ACHN (cell line): ENCODE measurements at places on chromosomes 1 and 21.

- DNase-seq: no peak
These were observed 36.8 kb upstream of the BMP8B start for GRCh38 chr1:39825432-39825941.

- DNase-seq: no peak
These were observed 34.5 kb downstream of the LRRN2 start for GRCh38 chr1:204650911-204651570.

DNA sequence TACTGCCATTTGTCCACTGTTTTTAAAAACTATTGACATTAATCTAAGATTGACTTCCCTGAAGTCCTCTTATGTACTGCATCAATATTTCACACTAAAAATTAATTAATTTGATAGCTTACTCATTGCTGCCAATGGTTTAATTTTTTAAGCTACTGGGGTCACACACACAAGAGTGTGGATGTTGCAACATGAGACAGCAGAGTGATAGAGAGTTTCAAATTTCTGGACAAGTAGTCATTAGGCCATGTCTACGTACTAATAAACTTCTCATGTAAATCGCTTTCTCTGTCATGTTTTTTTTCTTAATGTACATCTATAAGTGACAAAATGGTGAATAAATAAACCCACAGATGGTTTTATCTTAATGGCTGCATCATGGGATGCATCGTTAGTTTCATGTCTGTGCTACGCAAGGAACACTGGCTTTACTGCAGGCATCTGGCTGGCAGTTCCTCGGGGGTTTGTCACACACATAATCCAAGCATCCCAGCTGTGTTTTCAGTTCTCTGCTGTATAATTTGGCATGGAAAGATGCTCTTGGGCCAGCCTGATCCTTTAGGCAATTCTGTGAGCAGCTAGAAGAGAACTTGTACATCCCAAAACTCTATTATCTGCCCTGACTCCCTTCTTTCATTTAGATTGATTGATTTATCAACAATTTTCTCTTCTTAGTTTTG, 16.4 kb upstream of the CHODL start:
- DNase-seq: no peak

DNA sequence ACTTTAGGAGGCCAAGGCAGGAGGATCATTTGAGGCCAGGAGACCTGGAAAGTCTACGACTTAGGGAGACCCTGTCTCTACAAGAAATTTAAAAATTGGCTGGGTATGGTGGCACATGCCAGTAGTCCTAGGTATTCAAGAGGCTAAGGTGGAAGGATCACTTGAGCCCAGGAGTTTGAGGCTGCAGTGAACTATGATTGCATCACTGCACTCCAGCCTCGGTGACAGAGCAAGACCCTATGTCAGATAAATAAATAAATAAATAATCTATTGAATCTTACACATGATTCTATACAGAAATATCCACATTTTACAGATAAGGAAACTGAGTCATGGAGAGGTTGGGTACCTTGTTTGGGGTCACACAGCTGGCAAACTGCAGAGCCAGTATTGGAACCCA, 89.1 kb downstream of the MAN1C1 start:
- DNase-seq: no peak

- DNase-seq: no peak
These were observed 102.3 kb upstream of the TIAM1 start for GRCh38 chr21:31446226-31446855.

DNA sequence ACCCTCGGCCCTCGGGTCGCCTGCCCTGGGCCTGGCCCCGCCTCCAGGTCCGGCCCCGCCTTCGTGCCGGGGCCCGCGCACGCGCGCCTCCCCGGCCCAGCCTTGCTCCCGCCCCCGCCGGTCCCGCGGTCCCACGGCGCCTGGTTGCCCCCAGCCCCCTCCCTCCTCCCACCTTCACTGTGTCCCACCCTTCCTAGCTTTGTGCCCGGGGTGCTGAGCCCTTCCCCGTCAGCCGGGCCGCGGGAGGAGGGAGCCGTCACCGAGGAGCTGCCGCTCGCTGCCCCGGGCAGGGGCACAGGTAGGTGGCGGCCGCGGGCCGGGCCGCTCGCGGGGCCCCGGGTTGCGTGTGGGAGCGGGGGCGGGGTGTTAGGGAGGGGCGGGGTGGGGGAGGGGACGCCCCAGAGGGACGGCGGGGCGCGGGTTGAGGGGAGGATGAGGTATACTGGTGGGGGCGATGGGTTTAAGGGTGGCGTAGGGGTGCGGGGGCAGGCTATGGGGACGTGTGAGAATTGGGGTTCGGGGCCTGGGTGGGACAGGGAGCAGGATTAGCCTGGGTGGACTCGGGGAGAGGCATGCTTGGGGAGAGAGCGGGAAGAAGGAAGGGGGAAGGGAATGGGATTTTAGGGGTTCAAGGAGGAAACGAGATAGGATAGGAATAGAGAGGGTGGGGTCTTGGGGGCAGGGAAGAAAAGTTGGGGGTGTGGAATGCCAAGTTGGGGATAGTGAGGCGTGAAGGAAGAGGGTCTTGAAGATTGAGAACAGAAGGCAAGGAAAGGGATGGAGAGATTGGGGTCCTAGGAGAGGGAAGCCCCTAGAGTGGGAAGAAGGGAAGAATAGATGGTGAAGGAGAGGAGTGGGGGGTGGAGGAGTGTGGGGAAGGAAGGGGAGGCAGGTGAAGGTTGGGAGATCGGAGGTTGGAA, at the start of gene LRRC42:
LRRC42 (plus strand) TSS at position 99 of the 920 bp plus-strand sequence. CDS start 5,650 bp downstream, outside the sequence.
- DNase-seq: no peak

GRCh38 chr1:201888282-201889089, at the start of gene SHISA4:
Gene SHISA4, plus strand, starts transcription at chr1:201888898. Its CDS starts 97 bp downstream, at chr1:201888995.
- DNase-seq: peak; percentile 90

DNA sequence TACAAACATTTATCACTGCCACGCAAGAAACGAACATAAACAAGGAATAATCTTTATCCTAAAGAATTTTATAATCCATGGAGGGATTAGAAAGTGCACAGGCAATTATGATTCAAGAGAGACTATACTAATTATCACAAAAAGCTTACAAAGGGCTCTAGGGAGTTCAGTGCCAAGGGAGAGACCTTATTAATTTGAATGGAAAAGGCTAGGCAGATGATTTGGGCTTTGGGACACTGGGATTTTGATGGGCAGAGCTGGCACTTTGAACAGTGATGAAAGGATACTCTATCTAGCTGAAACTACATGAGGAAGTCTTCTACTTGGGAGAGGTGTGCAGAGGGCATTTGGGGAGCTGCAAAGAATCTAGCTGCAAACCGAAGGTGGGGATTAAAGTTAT, 48.9 kb upstream of the IVNS1ABP start:
- no peak for DNase-seq

- DNase-seq: no peak
These were observed 12.4 kb downstream of the SKI start for GRCh38 chr1:2240270-2241156.

DNA sequence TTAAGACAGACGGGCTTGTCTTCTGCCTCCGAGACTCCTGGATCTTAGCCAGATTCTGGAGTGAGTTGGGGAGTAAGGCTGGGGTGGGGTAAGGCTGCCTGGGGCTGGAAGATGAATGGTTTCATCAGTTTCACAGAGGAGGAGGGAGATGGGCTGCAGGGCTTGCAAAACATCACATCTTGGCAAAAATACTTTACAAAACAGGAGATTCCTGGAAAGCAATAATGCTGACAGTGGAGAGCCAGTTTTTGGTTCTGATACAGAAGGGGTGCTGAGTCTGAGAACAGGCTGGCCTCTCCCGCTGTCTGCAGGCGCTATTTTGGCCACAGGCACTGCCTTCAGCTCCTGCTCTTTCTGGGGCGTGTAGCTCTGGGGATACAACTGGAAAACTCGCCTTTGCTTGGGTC, 83.4 kb upstream of the KCNE2 start:
- no peak for DNase-seq

DNA sequence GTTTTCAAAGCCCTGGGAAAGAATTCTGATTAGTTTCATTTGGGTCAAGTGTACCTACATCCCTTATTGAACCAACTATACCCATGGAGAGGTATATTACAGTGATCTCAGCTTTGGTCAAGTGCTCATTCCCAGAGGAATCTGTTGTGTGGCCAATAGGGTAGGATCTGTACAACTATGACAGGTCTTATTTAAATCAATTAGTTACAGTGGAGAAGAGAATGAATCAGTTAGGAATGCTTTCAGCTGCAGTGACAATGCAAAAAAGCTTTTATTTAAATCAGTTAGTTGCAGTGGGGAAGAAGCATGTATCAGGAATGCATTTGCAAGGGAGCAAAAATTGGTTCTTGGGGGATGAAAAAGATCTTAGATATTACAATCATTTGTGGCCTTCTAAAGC, 119.0 kb downstream of the FGGY start:
- DNase-seq: no peak

- DNase-seq: no peak
These were observed 29.6 kb upstream of the C1orf87 start for GRCh38 chr1:60103186-60103585.

DNA sequence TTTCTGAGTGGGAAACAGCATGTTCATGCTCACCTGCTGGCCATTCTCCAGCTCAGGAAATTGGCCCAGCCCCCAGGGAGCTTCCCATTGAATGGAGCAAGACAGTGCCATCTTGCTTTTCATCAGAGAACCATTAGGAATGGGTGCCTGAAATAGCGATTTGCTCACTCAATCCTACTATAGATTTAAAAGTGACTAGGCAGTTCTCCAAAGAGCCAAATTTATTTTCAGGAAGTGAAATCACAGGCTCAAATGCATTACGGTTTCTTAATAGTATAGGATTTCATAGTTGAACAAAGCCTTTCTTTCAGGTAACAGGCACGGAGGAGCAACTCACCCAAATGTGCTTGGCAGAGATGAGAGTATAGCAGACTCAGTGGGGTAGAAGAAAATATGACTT, 272.1 kb downstream of the GRIK1 start:
- DNase-seq: no peak

- peak; percentile 80 for DNase-seq
These were observed 14.4 kb downstream of the SMYD3 start for GRCh38 chr1:246492611-246493245.

DNA sequence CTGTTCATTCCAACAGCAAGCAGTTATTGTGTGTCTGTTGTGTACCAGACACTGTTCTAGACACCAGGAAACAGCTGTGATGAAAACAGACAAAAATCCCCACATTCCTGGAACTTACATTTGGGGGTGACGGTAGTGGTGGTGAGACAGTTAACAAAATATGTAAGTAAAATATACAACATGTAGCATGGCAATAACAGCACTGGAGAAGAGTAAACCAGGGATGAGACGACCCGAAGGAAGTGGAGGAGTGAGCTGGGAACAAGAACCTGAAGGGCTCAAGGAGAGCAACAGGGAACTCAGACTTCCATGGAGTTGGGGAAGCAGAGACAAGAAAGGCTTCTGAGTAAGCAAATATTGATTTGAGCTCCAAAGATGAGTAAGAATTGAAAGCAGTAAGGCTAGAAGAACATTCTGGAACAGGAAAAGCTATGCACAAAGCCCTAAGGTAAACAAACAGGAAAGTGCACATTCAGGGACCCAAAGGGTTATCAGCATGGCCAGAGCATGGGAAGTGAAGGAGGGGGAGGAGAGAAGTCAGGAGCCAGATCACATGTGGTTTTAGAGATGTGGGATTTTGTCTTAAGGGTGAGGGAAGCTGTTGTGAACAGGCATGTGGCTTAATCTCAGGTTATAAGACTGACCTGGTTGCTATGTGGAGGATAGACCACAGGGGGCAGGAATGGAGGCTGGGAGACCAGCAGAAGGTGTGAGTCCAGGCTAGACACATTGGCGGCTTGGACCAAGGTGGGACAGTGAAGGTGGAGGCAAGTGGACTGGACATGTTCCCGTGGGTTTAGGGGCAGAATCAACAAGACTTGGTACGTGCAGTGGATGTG, 7.3 kb downstream of the CSF1 start:
- DNase-seq: no peak

DNA sequence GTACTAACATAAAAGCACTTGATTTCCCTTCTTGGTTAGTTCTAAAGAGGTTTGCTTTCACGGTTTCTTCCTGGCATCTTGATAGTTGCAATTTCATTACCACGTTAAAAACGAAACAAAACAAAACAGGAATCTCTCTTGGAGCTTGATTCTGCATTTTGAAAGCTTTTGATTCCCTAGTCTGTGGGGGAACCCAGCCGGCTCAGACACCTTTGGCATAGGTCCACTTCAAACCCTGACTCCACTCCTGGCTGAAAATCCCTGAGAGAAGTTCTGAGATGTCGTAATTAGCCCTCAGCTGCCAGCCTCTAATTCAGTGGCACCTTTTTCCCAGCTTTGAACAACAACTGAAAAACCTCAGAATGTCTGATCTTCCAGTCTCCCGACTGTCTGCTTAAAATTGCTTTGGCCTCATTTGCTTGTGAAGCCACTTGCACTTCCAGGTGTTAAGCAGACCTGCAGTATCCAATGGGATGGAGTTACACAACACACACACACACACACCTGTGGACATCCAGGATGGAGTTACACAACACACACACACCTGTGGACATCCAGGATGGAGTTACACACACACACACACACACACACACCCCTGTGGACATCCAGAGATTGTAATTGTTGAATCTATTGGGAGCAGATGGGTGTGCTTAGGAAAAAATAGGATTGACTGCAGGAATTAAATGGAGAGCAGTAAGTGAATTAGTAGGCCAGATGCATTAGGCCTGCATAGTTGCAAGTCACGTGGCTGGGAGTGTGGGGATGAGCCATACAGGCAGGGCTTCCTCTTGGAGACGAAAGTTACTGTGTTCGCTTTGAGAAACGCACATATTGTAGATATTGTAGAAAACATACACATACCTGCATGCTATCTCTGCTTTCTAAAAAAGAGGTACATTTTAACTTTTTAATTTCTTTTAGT, 285.6 kb upstream of the FMN2 start:
- DNase-seq: no peak

DNA sequence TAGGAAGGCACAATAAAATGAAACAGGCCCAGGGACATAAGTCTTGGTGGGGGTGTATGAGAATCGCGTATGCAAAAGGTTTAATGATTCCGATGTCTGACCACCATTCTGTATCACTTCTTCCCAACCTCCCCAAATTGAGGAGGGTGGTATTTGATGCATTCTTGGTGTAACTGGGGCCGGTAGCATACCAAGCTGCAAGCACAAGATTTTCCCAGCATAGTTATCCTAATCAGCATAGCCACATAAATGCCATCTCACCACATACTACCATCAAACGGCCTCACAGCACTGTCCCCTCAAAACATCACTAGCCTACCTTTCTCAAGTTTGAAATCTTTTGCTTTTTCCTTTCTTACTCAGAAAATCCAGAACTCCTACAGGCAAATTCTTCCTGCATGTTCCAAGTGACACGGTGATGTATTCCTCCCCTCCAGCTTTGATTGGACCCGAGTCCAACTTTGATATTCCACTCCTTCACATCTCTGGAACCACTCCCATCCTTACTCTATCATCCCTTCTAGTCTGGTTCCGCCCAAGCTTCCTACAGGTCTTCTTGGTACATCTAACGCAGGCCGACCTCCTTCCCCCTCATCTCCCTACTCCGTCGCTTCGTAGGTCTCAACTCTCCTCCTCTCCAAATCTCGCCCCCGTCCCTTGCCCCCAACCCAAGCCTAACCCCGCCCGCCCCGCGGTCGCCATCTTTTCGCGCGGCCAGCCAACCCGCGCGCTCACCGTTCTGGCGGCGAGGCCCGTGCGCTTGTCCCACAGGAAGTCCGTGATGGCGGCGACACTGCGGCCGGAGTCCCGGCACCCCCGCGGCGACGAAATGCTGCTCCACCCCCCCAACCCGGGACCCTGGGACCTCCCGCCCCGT, 600 bp downstream of the CLK2 start:
- DNase-seq: peak; percentile 70
